ENCODE measurements at places on chromosomes 3 and 15.

DNA sequence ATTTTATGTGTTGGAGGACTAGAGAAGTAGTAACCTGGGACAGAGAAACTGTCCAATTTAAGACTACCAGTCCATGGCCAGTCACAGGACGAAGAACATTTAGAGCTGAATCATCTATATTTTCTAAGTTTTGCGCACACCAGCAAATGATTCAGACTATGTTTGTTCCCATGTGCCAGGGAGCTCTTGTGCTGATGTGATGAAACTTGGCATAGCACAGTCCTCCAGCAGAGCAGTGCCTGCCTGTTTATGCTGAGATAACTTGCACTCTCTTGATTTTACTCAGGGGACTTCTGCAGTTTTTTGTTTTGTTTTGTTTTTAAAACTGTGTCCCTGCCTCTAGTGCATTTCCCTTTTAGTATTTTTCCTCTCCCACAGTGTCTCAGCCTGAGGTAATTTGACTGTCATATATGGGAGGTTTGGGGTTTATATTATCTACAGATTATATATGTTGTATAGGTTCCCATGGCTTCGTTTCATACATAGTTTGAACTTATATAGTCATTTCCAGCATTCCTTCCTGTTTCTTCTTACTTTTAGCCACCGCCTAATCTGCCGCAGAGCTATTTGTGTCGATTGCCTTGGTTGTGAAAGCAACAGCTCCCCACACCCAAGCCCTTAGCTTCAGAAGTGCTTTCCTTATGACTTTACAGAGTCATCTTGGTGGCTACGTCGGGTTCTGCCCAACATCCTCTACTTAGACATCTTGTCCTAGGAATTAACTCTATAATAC is 45.5 kb downstream of the PPM1L start:
- DNase-seq, result no peak

- no peak for DNase-seq
Observed at GRCh38 chr15:44883199-44883877, 73.1 kb upstream of the TERB2 start.

DNA sequence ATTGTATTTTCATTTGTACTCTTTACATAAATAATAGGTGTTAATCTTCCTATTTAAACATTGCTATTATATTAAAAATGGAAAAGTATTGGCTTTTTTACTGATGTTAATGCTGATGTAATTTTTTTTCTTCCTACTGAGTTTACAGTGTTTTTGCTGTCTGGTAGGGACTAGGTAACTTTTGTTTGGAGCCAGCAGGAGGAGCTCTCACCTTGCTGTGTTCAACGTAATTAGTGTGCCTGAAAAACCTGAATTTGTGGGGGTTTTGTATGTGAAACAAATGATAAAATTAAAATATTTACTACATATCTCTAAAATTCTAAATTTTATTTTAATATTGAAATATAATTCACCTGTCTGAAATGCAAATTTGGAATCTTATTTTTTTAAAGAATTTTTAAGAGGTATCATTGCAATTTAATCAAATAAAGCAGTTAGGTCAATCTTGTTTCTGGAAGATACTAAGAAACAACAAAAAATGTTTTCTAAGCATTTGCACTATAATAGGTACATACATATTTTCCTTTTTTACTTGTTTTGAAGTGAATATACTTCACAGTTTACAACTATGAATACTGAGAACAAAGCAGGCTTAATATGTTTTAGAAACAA is 48.8 kb downstream of the EPHA6 start:
- DNase-seq, result peak; percentile 72

DNA sequence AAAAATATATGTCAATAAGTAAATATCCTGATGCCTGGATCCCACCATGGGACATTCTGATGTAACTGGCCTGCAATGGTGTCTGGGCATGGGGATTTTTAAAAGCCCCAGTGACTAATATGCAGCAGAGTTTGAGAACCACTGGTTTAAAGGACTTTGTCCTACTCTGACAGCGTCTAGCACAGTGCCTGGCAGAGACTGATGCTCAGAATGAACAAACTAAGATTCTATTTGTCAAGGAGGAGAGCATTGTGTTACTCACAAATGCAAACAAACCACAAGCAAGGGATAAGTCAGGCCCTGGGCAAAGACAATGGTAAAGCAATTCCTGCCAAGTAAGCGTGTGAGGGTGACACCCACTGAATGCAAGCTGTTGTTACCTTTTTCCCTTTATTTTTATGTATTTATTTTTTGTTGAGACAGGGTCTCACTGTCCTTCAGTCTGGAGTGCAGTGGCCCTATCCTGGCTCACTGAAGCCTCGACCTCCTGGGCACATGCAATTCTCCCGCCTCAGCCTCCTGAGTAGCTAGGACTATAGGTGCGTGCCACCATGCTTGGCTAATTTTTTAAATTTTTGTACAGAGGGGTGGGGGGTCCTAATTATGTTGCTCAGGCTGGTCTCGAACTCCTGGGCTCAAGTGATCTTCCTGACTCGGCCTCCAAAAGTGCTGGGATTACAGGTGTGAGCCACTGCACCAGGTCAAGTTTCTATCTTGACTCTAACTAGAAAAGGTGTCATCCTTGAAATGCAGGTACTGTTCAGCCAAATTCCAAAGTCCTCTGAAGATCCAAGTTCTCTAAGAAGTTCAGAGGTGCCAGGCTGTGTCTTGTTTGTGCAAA is 909 bp upstream of the GPD1L start:
- no peak for DNase-seq

DNA sequence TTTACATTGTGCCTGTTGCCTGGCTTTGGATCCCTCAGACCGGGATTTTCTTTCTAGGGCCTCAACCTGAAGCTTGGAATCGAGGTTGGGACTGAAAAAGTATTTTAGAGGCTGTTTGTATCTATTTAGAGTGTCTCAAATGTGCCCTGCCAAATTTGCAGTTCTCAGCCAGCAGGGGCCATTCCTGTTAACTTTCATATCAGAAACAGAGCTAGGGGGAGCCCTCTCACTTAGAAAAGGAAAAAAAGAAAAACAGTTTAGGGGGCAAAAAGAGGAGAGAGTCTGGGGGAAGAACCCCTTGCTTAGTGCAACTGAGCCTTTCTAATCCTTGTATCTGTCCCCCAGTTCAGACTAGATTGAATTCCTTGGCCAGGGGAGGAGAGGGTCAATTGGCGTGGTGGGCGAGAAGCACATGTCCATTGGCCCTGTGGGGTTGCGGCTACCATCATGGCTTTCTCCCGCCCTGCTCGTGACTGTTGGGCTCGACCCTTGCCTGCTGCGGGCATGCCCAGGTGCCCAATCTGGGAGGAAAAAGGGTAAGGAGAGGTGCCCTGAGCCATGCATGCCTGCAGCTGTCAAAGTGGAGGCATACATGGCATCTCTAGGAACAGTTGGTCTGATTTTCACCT is 101.6 kb downstream of the CFAP44 start:
- DNase-seq, result peak; percentile 6

Data from neural progenitor cell (in vitro differentiated cells).